Kasumi-1 (cell line): ENCODE measurements at places on chromosomes 16 and 17.

DNA sequence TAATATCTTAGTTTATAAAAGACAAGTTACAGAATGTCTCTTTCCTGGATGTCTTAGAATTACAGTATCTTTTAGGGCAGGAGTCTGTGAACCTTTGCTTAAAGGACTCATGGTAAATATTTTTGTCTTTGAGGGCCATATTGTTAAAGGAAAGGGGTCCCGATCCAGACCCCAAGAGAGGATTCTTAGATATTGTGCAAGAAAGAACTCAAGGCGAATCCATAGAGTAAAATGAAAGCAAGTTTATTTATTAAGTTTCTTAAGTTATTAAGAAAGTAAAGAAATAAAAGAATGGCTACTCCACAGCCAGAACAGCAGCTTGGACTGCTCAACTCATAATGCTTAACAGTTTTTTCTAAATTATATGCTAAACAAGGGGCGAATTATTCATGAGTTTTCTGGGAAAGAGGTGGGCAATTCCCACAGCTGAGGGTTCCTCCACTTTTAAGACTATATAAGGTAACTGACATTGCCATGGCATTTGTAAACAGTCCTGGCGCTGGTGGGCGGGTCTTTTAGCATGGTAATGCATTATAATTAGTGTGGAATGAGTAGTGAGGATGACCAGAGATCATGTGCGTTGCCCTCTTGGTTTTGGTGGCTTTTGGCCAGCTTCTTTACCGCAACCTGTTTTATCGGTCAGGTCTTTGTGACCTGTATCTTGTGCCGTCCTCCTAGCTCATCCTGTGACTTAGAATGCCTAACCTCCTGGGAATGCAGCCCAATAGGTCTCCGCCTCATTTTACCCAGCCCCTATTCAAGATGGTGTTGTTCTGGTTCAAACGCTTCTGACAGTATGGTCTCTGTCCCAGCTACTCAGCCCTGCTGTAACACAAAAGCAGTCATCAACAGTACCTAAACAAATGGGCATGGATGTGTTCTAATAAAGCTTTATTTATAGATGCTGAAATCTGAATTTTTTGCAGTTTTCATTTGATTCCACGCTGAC lies 53.2 kb downstream of the BMERB1 start:
- DNase-seq, result no peak

DNA sequence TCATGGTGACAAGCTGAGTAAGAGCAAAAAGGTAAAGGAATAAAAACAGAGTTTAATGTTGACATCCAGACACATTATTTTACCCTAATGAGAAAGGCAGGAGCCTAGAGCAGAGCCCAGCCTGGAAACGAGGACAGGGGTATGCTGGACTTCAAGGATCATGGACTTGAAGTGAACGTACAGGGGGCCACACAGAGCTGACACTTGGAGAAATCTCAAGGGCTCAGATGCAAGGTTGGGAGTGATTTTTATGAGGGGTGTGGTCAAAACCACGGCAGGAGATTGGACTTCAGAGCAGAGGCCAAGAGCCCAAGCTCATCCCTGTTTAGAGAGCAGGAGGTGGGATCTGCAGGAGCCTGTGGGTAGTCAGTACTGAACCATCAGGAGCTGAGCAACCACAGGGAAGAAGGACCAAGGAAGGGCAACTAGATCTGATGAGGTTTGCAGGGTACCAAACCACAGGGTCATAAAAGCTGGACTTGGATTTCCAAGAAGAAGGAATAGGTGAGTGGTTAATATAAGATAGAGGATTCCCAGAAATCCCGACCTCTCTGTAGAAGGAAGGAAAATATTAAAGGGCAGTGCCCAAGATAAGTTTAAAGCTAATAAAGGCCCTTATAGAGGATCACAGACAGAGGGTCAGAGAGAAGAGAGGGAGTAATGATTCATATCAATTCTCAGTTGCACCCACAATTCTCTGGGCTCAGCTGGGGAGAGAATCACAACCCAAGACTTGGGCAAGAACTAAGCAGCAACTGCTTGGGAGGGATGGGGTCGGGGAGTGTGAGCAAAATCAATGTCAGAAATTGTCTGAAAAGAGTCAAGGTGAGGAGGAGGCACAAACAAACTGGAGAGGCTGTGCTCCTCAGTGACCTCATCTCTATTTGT lies 331.7 kb downstream of the SOX9 start:
- no peak for DNase-seq

GRCh38 chr16:83969771-83970429 lies 1.9 kb downstream of the NECAB2 start:
- DNase-seq, result no peak

- peak; percentile 46 for DNase-seq
These were observed 617 bp upstream of the SENP3 start for GRCh38 chr17:7561028-7561575.

DNA sequence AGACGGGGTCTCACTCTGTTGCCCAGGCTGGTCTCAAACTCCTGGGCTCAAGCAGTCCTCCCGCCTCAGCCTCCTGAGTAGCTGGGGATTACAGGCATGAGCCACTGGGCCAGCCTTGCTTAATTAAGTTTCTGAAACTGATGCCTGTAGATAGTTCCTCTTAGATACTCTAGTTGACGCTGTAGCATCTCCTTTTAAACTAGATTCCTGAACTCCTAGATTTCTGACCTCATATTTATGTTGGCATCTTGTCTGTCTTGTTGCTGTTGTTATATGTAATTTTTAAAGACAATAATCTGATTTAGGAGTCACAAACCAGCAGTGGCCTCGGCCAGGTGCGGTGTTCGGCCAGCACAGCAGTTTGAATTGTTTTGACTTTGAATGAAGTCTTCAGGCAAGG lies 37.5 kb downstream of the DHRS7B start:
- no peak for DNase-seq

DNA sequence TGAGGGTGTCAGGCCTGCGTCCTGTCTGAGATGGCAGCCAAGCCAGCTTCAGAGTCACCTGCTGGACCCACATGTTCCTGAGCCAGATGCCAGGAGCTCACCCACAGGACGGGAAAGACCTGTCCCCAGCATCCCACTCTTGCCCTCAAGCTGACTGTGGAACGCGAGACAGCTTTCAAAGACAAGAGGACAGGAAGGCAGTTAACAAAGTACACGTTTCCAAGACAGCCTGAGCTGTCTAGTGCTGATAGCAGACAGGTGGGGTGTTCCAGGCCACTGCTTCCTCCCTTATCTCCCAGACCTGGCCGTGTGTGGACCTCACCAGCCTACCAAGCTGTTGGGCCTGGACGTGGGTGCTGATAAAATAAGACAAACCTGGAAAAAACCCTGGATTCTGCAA lies 13.2 kb downstream of the CMTM3 start:
- DNase-seq, result no peak

- DNase-seq, result no peak
These were observed 12.7 kb downstream of the TMEM11 start for GRCh38 chr17:21201298-21201595.

DNA sequence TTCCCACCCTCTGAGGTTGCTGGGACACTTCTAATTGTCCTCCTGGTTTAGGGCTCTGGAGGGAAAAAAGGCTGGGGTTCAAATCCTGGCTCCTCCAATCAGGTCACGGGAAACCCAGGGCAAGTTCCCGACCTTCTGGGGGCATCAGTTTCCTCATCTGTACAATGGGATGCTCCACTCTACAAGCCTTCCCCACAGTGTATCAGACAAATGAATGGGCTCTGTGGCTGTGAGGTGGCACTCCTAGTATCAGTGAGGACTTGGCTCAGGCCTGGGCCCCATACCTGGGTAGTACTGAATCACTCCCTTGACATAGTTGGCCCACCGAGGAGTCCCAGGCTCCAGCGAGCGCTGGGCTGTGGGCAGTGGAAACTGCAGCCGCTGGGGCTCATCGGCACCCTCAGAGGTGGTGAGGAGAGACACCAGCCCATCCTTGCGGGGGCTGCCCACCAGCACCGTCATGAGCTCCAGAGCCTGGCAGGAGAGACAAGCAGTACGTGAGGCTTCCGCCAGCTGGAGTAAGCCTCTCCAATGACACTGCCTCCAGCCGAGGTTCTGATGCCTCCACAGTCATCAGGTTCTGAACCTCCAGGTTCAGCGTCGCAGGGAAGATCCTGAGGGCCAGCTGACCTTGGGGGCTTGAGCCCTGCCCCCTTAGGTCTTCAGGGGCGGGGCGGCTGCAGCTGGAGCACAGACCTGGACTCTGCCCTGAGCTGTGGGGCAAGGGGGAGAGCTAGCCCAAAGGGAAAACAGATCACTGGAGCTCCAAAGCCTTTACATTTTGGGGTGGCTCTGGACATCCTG lies 1.2 kb downstream of the GALK1 start:
- peak; percentile 35 for DNase-seq

GRCh38 chr16:50684823-50685461 lies 3.8 kb upstream of the SNX20 start:
- no peak for DNase-seq

- DNase-seq, result no peak
These were observed 13.2 kb upstream of the SLC16A5 start for GRCh38 chr17:75074532-75074931.

DNA sequence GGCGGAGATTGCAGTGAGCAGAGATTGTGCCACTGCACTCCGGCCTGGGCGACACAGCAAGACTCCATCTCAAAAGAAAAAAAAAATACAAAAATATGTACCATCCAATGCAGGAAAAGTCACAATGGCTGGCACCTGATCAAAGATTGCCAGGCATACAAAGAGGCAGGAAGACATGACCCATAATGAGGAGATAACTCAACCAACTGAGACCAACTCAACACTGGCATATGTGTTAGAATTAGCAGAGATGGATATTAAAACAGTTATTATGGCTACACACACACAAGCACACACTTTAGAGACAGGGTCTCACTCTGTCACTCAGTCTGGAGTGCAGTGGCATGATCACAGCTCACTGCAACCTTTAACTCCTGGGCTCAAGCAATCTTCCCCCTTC lies 10.6 kb downstream of the QRICH2 start:
- no peak for DNase-seq

GRCh38 chr16:68564382-68564985 lies 25.4 kb downstream of the ZFP90 start:
- no peak for DNase-seq

- peak; percentile 11 for DNase-seq
These were observed 1.2 kb downstream of the ATP6V0A1 start for GRCh38 chr17:42459801-42460281.

DNA sequence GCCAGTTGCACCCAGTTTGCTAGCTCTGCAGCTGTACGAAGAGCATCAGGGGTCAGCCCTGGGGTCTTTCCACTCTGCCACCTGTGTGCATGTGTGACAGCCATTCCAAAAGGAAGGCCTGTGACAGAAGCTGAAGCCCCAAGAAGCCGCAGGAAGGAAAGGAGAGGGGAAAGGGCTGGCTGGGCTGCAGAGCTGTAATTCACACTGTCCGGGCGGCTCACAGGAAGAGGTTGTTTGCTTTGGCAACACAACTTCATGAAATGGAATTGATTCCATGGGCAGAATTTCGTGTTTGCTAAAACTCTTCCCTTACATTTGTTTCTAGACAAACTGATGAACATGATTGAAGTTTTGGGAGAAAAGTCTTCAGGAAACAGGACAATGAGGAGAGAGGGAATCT lies 14.8 kb downstream of the TMEM204 start:
- no peak for DNase-seq

GRCh38 chr17:22507823-22508222 lies 815.5 kb downstream of the KCNJ18 start:
- DNase-seq, result no peak

GRCh38 chr16:86747761-86748160 lies 169.4 kb downstream of the FOXL1 start:
- no peak for DNase-seq

DNA sequence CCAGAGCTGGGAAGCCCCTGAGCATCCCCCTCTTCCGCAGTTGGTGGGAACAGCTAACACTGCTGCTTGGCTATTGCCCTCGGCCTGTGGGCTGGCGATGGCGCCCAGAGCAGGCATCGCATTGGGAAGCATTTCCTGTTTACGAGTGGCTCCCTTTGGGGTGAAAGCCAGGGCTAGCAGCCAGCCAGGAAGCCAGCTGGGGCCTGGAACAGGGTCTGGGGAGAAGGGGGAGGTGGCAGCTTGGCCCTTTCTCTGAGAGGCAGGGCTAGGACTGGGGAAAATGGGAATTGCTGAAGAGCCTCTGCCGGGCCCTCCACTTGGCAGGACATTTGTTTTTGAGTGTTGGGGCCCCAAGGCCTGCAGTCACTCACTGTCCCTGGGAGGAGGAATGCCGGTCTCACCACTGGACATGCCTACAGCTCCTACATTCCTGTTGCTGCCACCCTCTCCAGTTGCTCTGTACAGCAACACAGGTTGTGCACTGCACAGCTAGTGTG lies 2.4 kb upstream of the MTSS2 start:
- DNase-seq, result no peak

DNA sequence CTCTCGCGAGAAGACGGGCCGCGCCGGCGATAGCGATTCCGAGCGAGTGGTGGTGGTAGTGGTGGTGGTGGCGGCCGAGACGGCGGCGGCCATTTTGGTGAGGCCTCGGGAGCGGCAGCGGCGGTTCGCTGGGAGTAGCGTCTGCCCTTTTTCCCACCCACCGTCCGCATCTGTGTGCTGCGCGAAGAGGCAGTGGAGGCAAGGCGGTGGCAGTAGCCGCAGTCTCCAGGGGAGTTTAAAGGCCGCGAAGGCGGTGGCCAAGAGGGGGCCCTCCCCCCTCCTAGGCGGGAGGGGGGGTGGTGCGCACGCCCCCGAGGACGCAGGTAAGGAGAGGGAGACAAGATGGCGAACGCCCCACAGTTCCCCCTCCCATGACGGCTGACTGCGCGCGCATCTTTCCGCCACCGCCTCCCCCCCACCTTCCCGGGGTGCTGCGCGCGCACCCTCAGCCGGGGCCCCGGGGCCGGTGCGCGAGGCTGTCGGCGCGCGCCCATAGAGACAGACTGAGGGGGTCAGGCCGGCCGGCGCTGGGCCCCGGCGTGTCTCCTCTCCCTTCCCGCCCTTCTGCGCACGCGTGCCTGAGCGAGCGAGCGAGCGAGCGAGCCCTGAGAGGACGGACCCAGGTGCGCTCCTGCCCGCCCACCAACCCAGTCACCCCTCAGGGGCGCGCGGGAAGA lies 694 bp upstream of the SRCAP start:
- DNase-seq, result no peak

DNA sequence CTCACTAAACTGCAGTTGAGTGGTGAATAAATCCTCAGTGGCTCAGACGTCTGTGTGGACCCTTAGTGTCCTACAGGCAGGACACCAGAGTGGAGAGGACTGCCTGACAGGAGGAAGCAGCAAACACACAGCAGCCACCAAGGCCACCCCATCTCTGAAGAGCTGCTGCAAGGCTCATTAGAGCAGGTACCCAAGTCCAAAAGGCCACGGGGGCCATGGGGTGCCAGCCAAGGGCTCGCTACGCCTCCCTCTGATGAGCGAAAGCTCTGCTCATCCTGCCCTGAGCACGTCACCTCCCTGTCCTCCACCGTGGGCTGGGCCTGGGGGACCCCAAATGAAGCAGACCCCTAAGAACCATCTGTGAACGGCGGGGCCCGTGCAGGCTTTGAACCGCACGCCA lies 70.1 kb upstream of the DOC2B start:
- DNase-seq, result no peak

- DNase-seq, result no peak
These were observed 7.7 kb downstream of the ERAL1 start for GRCh38 chr17:28862561-28862960.

- no peak for DNase-seq
These were observed 8.2 kb downstream of the RASD1 start for GRCh38 chr17:17487998-17488397.
